ENCODE measurements at places on chromosomes 11 and 22.

GRCh38 chr11:81359476-81359875 lies 1374.2 kb downstream of the FAM181B start:
- no peak for DNase-seq

GRCh38 chr11:78414321-78415051 lies 3.1 kb downstream of the GAB2 start:
- DNase-seq, result no peak

DNA sequence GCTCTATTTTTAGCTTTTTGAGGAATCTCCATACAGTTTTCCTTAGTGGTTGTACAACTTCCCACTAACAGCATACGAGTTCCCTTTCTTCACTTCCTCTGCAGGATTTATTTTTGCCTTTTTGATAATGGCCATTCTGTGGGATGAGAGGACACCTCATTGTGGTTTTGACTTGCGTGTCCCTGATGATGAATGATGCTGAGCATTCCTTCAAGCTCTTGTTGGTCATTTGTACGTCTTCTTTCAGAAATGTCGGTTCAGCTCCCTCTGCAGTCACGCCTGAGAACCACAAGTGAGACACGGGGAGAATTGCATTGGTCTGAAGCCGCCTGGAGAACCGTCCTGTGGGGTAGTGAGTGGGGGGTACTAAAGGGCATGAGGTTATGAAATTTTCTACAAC lies 2.0 kb upstream of the KRTAP5-10 start:
- no peak for DNase-seq

DNA sequence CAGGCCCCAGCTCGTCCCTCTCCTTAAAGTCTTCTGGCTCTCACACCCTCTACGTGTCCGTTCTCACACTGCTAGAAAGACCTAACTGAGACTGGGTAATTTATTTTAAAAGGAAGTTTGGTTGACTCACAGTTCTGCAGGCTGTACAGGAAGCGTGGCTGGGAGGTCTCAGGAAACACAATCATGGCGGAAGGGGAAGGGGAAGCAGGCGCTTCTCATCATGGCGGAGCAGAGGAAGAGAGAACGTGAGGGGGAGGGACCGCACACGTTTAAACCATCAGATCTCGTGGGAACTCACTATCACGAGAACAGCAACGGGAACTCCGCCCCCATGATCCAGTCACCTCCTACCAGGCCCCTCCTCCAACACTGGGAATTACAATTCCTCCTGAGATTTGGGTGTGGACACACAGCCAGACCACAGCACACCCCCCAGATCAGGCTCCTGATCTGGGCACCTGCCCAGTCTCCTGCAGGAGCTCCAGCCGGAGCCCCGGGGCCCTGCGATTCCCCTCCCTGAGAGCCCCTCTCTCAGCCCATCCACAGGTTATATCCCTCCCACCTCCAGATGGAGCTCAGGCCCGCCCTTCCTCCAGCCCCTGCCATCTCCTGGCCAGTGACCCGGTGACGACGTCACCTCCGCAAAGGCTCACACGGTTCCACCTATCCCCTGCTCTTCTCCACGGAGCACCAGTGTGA lies 170.2 kb downstream of the BRD1 start:
- peak; percentile 48 for DNase-seq

DNA sequence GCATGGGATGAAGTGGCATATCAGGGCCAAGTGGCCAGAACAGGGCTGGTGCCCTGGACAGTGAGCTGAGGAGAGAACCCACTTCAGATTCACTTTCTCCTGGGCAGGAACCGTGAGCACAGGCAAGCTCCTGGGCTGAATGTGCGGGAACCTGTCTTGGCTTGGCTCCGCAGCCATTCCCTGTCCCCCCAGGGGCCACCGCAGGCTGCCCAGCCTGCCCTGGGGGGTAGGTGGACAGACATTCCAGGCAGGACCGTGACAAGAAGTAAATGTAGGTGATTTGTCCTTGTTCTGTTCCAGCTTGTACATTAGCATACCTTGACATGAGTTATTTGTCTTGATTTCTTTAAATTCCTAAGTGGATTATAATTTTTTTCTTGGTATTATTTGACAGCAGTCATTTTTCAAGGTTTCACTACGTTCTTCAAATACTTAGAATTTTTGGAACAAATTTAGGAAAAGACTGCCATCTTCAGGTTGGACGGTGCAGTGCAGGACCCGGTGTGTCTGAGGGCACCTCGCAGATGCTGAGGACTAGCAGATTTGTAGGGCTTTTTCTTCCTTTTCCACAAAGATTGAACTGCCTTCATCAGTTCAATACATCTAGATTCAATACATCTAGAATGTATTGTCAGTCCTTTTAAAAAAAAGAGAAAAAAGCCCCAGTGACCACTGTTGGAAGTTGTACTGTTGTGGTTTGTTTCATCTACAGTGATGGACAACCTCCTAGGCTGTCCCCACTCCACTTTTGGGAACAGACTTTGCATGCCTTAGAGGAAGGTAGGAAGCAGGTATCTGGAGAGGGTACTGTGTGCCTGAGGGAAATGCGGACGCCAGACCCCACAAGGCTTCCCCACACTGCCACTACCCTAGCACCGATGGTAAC lies 115.1 kb upstream of the RASSF10 start:
- peak; percentile 57 for DNase-seq

DNA sequence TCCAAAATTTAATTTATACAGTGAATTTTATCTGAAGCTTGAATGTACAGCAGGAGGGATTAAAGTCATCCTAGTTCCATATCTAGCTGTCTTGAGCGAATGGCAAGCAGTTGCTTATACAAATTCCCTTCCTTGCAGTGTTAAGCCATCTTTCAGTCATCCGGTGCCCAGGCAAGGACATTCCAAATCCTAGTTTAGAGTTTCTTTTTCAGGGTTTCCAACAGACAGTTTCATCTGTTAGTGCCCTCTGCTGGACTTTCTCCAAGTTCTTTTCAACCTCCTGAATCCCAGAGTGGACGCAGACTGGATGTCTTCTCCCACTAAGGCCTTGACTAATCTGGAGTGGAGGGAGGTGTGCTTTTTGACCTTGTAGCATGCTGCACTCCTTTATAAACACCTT lies 45.4 kb downstream of the GRAMD1B start:
- DNase-seq, result no peak

- DNase-seq, result no peak
These were observed 22.8 kb upstream of the GCAT start for GRCh38 chr22:37784829-37785495.

GRCh38 chr11:5665746-5666401 lies 19.0 kb downstream of the TRIM5 start:
- no peak for DNase-seq

DNA sequence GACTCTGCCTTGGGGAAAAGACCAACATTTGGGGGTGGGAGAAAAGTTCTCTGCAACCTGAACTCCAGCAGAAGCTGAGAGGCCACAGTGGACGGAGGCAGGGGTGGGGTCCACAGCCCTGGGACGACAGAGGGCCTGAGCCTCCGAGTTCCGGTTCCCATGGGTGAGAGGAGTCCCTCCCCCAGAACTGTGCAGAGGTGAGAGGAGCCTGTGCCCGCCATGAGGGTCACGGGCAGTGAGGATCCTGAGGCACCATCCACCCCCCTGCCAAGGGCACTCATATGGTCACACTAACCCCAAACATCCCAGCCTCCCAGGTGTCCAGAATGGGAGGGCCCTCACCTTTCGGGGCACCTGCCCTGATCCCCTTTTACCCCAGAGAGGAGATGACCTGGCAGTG lies 30.5 kb downstream of the KIAA0930 start:
- no peak for DNase-seq

DNA sequence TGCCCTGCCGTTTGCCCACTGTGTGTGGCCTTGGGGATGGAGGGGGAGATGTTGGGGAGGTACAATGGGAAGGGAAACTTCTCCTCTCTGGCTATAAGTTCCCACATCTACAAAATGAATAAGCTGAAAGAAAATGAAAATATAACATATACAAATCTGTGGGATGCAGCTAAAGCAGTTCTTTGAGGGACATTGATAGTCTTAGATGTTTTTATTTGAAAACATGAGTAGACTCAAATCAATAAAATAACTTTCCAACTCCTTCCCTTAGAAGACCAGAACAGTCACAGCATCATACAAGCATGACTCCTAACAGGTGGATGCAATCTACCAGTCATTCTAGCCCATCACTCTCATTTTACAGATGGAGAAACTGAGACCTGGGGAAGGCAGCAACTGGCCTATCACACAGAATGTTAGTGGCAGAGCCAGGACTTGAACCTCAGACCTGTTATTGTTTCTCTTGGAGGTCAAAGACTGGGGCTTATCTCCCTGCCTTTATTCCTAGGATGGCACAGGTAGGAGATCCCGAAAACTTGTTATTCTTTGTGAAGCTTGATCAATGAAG lies 25.2 kb upstream of the CCDC86 start:
- DNase-seq, result no peak

DNA sequence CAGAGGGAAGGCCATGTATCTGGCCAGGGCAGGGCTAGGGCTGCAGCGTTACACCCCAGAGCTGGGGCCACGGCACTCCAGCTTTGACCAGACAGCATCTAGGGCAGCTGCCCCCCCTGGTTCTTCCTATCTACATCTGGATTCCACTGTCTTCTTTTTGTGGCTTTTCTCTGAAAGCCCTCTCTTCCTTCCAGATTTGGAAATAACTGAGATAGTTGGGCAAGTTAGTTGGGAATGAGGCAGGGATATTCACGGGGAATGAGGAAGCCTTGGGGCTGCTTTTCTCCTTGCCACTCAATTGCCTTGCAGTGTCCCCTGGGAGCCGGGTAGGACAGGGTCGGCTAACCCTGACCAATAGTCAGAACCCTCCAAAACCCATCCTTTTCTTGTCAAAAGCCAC lies 26.8 kb downstream of the CLMP start:
- no peak for DNase-seq

DNA sequence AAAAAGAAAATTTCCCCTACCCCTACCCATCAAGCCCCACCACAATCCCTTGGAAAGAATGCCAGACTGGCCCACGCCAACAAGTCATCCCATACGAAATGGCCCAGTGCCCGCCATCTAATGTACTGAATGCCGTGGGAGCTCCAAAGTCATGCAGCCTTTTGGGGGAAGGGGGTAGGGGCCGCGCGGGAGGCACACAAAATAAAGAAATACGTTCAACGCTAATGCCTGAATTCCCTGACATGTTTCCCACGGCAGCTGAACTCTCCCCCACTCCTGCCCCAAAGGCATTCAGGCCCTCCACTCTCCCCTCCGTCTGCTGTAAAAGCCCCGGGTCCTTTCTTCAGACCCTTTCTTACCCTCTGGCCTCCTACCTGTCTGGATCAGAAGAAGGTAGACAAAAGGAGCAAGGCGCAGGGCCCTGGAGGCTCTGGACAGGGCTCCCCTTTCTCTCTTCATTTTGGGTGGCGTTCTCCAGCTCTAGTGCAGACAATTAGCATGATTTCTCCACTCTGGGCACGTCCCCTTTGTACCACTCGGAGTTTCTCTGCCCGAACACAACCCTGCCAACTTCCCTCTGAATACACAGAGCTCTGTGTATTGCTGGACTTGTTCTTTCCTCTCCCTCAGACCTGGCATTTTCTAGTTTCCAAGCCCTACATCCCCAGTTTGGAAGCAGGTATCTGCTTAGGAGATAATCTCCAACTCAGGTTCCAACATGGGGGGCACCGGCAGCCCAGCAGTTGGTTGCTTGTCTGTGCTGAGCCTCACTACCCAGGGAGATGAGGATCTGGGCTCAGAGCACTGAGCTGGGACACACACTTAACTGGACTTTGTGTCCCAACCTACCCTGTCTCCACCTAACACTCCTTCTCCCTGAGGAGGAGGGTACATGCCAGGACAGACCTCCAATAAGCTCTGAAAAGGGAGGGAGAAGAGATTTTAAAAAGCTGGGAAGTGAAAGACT lies at the start of gene HEPACAM:
TSS of gene HEPACAM (minus strand) at position 500 of the 967 bp plus-strand sequence. CDS start at position 459, 41 bp downstream.
- DNase-seq, result no peak

DNA sequence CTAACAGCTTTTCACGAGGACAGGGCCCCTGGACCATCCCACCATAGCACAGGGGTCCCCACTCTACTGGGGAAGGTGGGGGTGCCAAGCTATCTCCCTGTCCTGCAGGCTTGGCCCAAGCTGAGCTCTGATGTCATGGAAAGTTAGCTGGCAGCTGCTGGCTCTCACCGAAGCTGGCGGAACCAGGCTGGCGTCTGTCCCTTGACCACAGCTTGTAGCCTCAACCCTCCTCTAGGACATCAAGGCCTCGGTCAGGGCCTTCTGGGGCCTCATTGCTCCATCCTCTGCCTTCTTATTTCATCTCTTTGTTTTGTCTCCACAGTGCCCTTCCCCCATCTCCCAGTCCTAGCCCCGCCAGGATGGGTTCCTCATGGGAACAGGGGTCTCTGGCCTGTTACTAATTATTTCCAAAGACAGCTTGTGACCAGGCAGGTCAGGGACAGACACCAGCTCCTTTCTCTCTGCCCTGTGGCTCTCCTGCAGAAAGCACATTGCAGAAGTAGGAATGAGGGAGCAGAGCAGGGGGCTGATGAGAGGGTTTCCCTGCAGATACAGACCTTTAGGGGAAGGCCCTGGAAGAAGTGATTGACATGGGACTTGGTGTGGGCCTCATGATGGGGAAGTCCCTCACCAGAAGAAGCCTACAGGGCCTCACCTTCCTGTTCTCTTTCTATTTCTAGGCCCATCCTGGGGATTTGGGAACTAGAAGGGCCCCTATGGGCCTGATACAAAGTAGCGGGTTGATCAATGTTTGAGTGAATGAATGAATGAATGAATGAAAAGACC lies 97.5 kb upstream of the ALX4 start:
- DNase-seq, result no peak

- DNase-seq, result no peak
These were observed 30.1 kb upstream of the CD82 start for GRCh38 chr11:44535191-44535980.

DNA sequence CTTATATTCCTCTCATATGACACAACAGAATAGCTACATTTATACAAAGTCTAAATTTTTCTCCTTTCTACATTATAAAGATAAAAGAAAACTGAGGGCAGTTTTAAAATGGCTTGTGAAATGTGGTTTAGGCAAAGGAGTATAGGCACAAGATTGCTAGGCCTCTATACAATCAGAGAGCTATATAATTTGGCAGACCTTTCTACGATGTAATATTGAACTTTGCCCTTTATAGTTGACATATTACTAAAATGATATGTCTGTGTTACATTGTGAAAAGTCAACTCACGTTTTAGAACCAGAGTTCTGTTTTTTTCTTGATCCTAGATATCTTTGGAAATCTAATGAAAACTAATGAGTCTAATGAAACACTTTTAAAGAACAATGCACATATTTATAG lies 430.2 kb downstream of the DLG2 start:
- no peak for DNase-seq

GRCh38 chr22:44537467-44537866 lies 39.4 kb upstream of the RTL6 start:
- DNase-seq, result no peak

DNA sequence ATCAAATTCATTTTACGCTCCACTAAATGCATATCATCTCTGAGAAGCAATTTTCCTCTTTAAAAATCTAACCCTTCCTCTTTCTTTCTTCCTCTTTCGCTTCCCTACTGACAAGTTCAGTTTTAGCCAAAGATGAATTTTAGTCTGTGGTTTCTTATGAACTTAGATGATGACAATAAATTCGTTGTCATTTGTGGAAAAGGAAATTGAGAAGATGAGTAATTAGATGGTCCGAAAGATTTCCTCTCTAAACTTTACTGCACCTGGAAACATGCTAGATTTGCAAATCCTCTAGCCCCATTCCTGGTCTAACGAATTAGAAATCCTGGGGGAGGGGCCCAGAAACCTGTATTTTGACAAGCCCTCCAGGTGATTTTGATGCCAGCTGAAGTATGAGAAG lies 855.4 kb upstream of the CHORDC1 start:
- DNase-seq, result no peak

GRCh38 chr11:9701799-9702198 lies 37.9 kb downstream of the SWAP70 start:
- no peak for DNase-seq

GRCh38 chr11:8777907-8778767 lies 95.5 kb downstream of the RPL27A start:
- DNase-seq, result peak; percentile 91

- DNase-seq, result no peak
These were observed 70.9 kb downstream of the SFI1 start for GRCh38 chr22:31567196-31567595.

Data from right hindlimb (tissue), 1 donor.